CD4-positive, alpha-beta T cell (primary cell): ENCODE measurements at places on chromosomes 4 and X. TPM values are rescaled to one million over a fixed set of nuclear protein-coding genes. Genes with fewer than 3 reads are reported as not detected.

SLC6A14 gene
- not detected for total RNA-seq

DNA sequence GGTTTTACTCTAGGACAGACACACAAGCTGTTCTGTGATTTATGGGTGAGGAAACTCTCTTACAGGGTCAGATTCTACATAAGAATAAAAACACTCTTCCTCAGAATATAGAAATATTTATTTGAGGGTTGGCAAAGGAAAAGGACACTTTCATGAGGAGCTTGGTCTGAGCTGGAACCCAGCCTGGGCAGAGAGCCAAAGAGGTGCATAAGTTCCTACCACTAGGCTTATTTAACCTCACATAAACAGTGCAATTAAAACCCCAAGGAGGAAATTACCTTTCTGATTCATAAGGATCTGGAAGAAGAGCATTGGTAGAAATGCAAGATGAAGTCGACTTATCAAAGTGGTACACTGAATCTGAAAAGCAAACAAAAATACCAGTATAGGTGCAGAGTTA is 32.9 kb downstream of the SETD7 start:
- no peak overlapping the region for H3K27ac ChIP-seq
- no peaks in the 10 kb centered on the region for H3K27me3 ChIP-seq
- H3K4me3 ChIP-seq = no peak overlapping the region
- no peak for DNase-seq

CENPVL2 gene
- not detected for total RNA-seq

DNA sequence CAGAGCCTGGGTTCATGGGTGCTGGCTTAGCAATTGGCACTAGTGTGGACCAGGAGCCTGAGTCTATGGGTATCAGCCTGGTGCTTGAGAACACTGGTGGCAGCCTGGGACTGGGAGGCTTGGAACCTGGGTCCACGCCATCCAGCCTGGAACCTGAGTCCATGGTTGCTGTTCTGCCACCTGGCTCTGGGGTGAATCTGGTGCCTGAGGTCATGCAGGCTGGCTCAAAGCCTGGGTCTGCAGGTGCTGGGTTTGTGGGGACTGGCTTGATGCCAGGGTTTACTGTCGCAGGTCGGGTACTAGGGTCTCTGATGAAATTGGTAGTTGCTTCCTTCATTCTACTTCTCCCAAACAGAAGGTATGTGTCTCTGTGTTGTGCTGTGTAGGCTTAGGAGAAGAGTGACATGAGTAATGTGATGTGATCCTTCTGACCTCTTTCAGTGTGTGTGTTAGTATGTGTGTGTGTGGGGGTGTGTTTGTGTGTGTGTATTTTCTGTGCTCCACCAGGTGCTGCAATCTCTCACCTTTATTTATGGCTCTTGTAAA is 517.0 kb upstream of the EPHA5 start:
- H3K4me1 ChIP-seq = no peaks in the 10 kb centered on the region
- no peak for DNase-seq
- no peak overlapping the region for H3K27ac ChIP-seq
- no peaks in the 10 kb centered on the region for H3K27me3 ChIP-seq

FAM47A gene
- not detected for total RNA-seq

DNA sequence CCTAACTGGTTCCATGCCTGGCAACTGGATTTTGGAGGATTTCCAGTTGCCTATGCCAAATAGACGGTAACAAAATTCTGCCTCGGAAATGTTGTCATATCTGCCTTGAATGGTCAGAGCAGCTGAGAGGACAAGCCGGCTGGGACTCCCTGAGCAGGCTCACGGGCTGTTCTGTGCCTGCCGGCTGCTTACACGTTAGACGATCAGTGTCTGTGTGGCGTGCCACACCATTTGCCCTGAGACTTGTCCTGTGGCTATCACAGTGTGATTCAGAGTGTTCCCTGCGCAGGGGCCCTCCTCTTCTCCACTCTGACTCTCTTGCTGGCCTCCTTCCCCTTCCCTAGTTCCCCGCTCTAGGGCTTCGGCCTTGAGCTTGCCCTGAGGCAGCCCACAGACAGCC is 42.4 kb downstream of the RAI2 start:
- no peak overlapping the region for H3K4me3 ChIP-seq
- H3K4me1 ChIP-seq = no peaks in the 10 kb centered on the region
- H3K36me3 ChIP-seq = no peaks in the 10 kb centered on the region
- no peak overlapping the region for H3K27ac ChIP-seq
- no peaks in the 10 kb centered on the region for H3K27me3 ChIP-seq
- DNase-seq = no peak

DNA sequence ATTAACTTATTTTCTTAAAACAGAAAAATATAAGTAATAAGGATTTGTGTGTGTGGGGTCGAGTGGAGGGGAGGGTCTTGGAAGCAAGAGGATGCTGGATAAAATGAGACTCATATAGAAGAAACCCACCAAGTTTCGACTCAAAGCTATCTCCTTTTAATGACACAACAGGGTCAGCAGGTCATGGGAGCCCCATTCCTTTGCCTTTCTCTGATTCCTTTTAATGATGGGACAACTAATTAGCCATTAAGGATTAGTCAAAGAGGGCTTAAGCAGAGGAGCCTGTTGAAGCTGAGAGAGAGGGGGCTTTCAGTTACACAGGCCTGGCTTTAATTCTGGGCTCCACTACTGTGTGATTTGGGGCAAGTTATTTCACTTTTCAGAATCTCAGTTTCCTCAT is 102.8 kb downstream of the GPR50 start:
- no peaks in the 10 kb centered on the region for H3K27me3 ChIP-seq
- no peak overlapping the region for H3K4me3 ChIP-seq
- no peaks in the 10 kb centered on the region for H3K4me1 ChIP-seq
- no peak overlapping the region for H3K27ac ChIP-seq
- no peaks in the 10 kb centered on the region for H3K36me3 ChIP-seq

SH3D19 gene
- 0.27 TPM for total RNA-seq

DNA sequence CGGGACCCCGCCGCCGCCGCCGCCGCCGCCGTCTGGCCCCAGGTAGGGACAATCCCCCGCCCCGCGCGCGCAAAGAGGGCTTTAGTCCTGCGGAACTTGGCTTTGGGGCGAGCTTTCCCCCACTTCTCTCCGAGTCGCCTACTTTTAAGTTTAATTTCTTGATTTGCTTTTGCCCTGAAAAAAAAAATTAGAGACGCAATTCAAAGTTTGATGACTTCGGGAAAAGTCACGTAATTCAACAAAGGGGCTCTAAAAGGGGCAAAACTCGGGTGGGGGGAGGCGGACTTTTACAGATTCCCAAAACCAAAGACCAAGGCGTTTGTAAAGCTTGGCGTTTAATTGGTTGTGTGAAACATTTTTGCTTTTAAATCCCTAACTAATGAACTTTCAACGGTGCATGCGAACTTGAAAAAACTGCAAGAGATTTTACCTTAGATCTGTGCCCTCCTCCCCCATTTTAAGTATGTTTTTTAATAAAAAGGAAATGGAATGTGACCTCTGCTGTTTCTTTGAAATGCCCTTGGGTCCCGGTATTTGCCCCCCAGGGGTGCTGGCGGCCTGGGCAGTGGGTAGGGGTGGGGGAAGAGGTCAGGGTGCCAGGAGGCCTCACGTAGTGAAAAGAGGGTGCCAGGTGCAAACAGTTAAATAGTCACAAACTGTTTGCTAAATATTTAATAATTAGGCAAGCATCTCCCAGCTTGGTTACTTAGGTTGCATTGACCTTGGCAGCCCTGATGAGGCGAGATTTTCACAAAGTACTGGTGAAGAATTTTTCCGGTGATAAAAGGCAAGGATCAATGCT is 209.7 kb downstream of the NWD2 start:
- no peak overlapping the region for H3K27ac ChIP-seq
- H3K4me3 ChIP-seq = peak overlapping the region; percentile 37
- H3K4me1 ChIP-seq = peaks cover 16% of the 10 kb centered on the region
- no peak for DNase-seq
- H3K27me3 ChIP-seq = peaks cover 57% of the 10 kb centered on the region

GRCh38 chrX:121161501-121161933 is 114.1 kb downstream of the GLUD2 start:
- H3K27ac ChIP-seq = no peak overlapping the region
- DNase-seq = no peak
- no peak overlapping the region for H3K4me3 ChIP-seq
- no peaks in the 10 kb centered on the region for H3K4me1 ChIP-seq
- no peaks in the 10 kb centered on the region for H3K36me3 ChIP-seq

RBM47 gene
- 0.27 TPM for total RNA-seq
